ENCODE measurements at places on chromosomes 7 and 10. TPM values are rescaled to one million over a fixed set of nuclear protein-coding genes. Genes with fewer than 3 reads are reported as not detected.

The LUC7L2 gene
- 65.5 TPM for total RNA-seq

The ARHGAP22 gene
- total RNA-seq = 6.5 TPM

The SLC16A9 gene
- total RNA-seq = 19.3 TPM

The C10orf67 gene
- not detected for total RNA-seq

The GPRIN2 gene
- 16.1 TPM for total RNA-seq

The MYL7 gene
- 120 TPM for total RNA-seq

The STYXL1 gene
- total RNA-seq = 63.4 TPM

The LLCFC1 gene
- total RNA-seq = not detected

The ATRNL1 gene
- total RNA-seq = 12.5 TPM

The CUBN gene
- 0.75 TPM for total RNA-seq

The PTPRN2 gene
- total RNA-seq = 1.2 TPM

The ZPBP gene
- total RNA-seq = not detected

The TFPI2 gene
- total RNA-seq = 3.1 TPM

DNA sequence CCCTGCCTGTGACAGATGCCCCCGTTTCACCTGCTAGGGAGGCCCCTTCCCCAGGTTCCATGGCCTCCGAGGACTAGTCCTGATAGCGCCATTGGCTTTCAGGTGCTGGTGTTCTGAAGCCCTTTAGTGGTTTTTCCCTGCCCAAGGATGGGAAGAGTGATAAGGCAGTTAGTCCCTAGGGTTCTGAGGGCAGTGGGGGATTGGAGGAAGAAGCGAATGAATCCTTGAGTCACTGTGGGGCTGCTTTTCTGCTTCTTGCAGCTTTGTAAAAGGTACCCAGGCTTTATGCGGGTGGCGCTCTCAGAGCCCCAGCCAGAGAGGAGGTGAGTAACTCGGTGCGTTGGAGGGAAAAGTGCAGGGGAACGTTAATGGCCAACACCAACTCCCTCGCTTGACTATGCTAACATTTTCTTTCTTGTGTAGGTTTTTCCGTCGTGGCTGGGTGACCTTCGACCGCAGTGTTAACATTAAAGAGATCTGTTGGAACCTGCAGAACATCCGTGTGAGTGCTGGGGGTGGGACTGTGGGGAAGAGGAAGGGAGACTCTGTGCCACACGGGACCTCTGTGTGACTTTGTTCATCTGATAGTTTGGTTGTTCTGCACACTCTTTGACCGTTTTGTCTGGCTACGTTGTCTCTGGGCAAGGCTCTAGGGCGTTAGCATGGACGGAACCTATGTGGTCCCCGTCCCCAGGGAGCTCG, 3.9 kb downstream of the UFSP1 start:
- no peak overlapping the region for H3K27ac ChIP-seq
- no peak for DNase-seq
- peaks cover 81% of the 10 kb centered on the region for H3K36me3 ChIP-seq
- H3K4me3 ChIP-seq = no peak overlapping the region
- no peaks in the 10 kb centered on the region for H3K27me3 ChIP-seq
- H3K4me1 ChIP-seq = peaks cover 2% of the 10 kb centered on the region

DNA sequence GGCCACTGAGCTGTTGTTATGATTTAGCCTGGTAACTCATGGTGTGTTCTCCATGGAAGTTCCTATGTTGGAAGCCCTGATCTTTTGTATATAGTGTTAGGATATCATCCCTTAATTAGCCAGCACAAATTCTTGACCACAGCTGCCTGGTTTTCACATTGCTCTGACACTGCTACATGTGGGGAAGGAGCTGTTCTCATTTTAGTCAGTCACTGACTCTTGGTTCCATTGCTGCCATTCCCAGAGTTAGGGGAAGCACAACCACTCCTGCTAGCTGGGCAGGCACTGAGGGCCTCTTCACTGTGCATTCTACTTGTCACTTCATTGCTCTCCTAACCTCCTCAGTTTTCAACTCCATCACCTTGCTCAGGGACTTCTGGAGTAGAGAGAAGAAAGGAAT, 98.4 kb upstream of the GJD4 start:
- H3K36me3 ChIP-seq = peaks cover 13% of the 10 kb centered on the region
- peaks cover 2% of the 10 kb centered on the region for H3K4me1 ChIP-seq
- no peak overlapping the region for H3K4me3 ChIP-seq
- DNase-seq = no peak

DNA sequence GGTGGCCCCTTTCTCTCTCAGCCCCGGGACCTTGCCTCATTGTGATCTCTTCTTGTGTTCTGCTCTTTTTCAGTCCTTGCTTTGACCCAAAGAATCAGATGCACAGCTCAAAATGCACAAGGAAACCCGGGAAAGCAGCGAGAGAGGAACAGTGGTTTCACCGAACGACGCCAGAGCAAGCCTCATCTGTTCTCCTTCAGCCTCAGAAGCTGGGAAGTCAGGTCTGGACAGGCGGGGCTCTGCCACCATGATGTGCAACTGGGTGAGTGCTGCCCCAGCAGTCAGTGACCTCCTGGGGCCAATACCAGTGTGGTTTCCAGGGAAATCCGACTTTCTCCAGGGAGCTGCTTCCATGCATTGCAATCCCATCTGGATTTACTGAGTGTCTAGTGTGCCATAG, 133.4 kb downstream of the PRKCQ start:
- no peak overlapping the region for H3K27ac ChIP-seq
- DNase-seq = no peak
- H3K27me3 ChIP-seq = no peaks in the 10 kb centered on the region
- no peaks in the 10 kb centered on the region for H3K4me1 ChIP-seq

DNA sequence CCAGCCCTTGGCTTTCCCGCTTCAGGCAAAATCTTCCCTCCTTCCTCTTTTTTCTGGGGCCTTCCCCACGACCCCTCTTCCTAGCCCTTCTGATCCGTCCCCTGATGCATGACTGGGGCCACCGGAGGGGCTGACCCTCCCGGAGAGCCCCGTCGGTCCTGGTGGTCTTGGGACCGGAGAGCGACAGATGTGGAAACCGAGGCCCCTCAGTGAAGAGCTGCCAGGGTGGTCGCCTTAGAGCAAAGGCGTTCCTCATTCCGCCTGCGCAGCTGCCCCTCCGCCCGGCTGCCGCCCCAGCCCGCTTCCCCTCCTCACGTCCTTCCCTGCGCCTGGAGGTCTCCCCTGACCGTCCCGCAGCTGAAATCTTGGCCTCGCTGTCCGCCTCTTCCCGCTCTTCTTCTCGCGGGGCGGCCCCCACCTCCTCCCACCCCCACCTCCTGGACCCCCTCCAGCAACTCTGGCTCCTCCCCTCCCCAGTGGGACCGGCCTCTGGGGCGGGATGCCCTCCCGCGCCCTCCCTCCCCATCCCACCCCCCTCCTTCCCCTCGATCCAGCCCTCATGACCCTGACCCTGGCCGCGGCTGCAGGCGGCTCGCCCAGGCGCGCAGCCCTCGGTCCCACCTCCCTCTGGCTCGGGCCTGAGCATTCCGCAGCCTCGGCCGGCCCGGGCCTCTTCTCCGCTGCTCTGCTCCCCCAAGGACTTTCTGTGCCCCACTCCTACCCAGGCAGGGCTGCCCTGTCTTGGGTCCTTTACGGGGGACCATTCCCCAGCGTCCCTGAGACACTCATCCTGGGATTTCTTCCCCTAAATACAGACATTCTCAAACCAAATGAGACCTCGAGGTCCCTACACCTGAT, at the start of gene RARRES2:
RARRES2 (minus strand) TSS at position 367 of the 858 bp plus-strand sequence. CDS start 1,020 bp downstream, outside the sequence.
- peak within 1 kb of the TSS; percentile 76 for H3K4me3 ChIP-seq
- peaks cover 27% of the 10 kb centered on the region for H3K27me3 ChIP-seq
- DNase-seq = peak; percentile 84
- H3K27ac ChIP-seq = no peak within 1 kb of the TSS

- H3K36me3 ChIP-seq = no peaks in the 10 kb centered on the region
- H3K4me1 ChIP-seq = no peaks in the 10 kb centered on the region
- H3K4me3 ChIP-seq = no peak overlapping the region
These were observed 147.6 kb downstream of the POLR1F start for GRCh38 chr7:19561121-19561805.

GRCh38 chr10:48789486-48790456, 105.1 kb downstream of the WDFY4 start:
- no peak overlapping the region for H3K27ac ChIP-seq
- H3K36me3 ChIP-seq = no peaks in the 10 kb centered on the region
- no peak overlapping the region for H3K4me3 ChIP-seq

DNA sequence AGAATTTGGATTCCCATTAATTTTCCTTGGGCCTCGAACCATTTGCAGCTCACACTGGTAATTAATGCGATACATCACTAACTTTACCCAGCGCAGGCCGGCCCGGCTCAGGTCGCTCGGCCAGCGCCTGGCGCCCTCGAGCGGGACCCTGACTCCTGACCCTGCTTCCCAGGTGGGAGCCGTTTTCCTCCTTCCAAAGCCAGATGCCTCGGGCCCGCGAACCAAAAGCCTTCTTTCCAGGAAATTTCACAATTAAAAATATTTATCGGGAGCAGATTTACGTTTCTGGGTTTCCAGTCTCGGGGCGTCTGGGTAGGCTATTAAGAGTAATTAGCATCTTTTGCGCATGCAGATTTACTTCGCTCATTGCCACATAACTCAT, 12.2 kb downstream of the LBX1 start:
- DNase-seq = peak; percentile 71
- H3K27ac ChIP-seq = no peak overlapping the region
- peaks cover 99% of the 10 kb centered on the region for H3K27me3 ChIP-seq
- no peak overlapping the region for H3K4me3 ChIP-seq
- H3K36me3 ChIP-seq = no peaks in the 10 kb centered on the region

DNA sequence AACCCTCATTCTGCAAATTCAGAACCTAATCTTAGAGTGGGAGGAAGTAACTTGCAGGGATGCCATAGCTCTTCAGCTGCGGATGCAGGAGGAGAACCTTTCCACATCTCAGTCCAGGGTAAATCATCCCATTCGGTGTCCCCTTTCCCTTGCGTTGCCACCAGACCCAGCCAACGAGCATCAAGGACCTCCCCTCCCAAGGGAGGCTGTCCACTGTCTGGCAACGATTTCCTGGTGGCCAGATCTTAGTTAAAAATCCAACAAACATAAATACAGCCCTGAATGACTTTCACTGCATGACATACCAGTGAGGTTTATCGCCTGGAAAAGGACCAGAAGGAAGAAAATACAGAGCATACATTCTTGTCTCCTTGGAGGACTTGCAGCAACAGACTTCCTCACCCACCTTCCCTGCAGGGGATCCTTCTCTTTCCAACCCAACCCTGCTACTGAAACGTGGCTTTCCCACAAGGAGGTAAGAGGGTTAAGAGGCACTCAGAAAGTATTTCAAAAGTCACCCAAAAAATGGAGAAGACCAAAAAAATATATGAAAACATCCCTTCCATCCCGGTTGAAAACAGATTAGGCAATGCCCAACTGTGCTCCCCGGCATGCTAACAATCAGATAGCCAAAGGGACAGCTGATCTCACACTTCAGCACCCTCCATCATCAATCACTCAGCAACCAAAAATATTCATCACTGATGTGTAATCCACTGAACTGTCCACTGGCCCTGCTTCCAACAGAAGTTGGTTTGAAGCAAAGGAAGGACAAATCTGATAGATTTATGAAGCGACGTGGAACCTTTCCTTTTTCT, 206.6 kb downstream of the TNS3 start:
- no peak overlapping the region for H3K27ac ChIP-seq
- no peak for DNase-seq
- H3K36me3 ChIP-seq = no peaks in the 10 kb centered on the region
- H3K27me3 ChIP-seq = no peaks in the 10 kb centered on the region
- peaks cover 11% of the 10 kb centered on the region for H3K4me1 ChIP-seq

DNA sequence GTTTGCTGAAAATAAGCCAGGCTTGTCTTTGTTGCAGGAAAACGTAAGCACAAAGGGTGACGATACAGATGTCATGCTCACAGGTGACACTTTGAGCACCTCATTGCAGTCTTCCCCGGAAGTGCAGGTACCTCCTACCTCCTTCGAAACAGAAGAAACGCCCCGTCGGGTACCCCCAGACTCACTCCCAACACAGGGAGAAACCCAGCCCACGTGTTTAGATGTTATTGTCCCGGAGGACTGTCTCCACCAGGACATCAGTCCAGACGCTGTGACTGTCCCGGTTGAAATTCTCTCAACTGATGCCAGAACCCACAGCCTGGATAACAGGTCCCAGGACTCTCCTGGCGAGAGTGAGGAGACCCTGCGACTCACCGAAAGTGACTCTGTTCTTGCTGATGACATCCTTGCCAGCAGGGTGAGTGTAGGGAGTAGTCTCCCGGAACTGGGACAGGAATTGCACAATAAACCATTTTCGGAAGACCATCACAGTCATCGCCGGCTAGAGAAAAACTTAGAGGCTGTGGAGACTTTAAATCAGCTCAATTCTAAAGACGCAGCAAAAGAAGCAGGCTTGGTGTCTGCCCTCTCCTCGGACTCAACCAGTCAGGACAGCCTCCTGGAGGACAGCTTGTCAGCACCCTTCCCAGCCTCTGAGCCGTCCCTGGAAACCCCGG, 18.3 kb upstream of the BHLHA15 start:
- H3K4me1 ChIP-seq = no peaks in the 10 kb centered on the region
- no peak for DNase-seq
- peaks cover 52% of the 10 kb centered on the region for H3K36me3 ChIP-seq
- H3K27me3 ChIP-seq = no peaks in the 10 kb centered on the region

GRCh38 chr10:11334436-11334835, 277.0 kb downstream of the USP6NL start:
- no peak overlapping the region for H3K4me3 ChIP-seq
- no peaks in the 10 kb centered on the region for H3K27me3 ChIP-seq
- H3K4me1 ChIP-seq = no peaks in the 10 kb centered on the region
- H3K36me3 ChIP-seq = peaks cover 49% of the 10 kb centered on the region
- no peak overlapping the region for H3K27ac ChIP-seq

- H3K36me3 ChIP-seq = no peaks in the 10 kb centered on the region
- no peaks in the 10 kb centered on the region for H3K27me3 ChIP-seq
- H3K27ac ChIP-seq = no peak overlapping the region
- H3K4me3 ChIP-seq = no peak overlapping the region
- peaks cover 28% of the 10 kb centered on the region for H3K4me1 ChIP-seq
- no peak for DNase-seq
These were observed 25.0 kb downstream of the CACUL1 start for GRCh38 chr10:118729641-118730258.

DNA sequence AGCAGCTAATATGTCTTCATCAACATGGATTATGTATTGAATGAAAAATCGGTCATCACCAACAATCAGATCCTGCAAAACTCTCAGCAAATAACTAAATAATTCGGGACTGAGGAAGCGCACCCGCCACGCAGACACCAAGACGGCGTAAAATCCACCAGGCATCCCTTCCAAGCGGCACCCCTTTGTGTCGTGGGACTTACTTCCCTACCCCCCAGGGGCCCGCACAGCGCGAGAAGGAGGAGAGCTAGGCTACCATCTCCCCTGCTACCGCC, 721 bp downstream of the ARL3 start:
- H3K27me3 ChIP-seq = no peaks in the 10 kb centered on the region
- H3K4me1 ChIP-seq = peaks cover 9% of the 10 kb centered on the region
- peak overlapping the region; percentile 99 for H3K4me3 ChIP-seq
- H3K27ac ChIP-seq = peak overlapping the region; percentile 90
- peaks cover 3% of the 10 kb centered on the region for H3K36me3 ChIP-seq
- no peak for DNase-seq

DNA sequence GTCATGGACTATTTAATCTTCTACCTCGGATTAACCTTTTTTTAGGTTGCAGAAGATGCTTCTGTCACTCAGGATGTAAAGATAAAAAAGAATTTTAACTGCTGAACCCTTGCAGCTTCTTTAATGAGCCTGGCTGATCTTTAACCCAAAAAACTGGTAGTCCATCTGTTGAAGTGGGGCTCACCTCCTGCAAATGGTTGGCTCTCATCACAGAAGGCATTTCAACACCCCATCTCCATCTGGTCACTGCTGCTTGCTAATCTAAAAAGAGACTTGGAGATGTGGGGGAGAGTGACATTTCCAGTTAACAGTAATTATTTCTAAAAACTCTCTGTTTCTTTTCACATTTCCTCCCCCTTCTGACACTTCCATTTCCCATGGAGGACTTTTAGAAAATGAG, 208.6 kb downstream of the LHFPL3 start:
- H3K27me3 ChIP-seq = peaks cover 29% of the 10 kb centered on the region
- no peak overlapping the region for H3K27ac ChIP-seq
- no peak for DNase-seq
- no peaks in the 10 kb centered on the region for H3K36me3 ChIP-seq
